ENCODE measurements at places on chromosomes 5 and 9.

- DNase-seq: no peak
These were observed 61.6 kb downstream of the SETX start for GRCh38 chr9:132293145-132293721.

- no peak for DNase-seq
These were observed 13.9 kb downstream of the SLC36A1 start for GRCh38 chr5:151461312-151461711.

GRCh38 chr5:74765201-74765600 is 1.7 kb downstream of the GFM2 start:
- no peak for DNase-seq

- no peak for DNase-seq
These were observed 10.0 kb downstream of the DMXL1 start for GRCh38 chr5:119080936-119081335.

- no peak for DNase-seq
These were observed 626.5 kb upstream of the ZNF608 start for GRCh38 chr5:125372694-125373631.

GRCh38 chr5:73507062-73507461 is 8.8 kb downstream of the BTF3 start:
- DNase-seq: no peak

DNA sequence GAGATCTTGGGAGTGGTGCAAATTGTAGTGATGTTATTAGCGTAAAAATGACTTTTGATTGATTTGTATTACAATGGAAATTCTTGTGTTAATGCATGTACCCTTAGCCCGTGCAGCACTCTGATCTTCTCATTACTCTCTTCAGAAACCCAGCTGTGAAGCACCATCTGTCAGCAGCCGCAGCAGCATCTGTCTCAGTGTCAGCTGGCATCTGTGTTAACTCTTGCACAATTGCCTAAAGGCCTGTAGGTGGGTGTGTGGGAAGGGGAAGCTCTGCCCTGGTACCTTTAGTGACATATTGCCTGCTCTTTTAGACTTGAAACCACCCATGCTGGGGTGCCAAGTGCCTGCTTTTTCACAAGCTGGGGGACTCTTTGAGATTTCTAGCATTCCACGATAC is 101.3 kb downstream of the FBXL7 start:
- no peak for DNase-seq

- DNase-seq: no peak
These were observed 665.7 kb downstream of the DNAH5 start for GRCh38 chr5:13278811-13279210.

DNA sequence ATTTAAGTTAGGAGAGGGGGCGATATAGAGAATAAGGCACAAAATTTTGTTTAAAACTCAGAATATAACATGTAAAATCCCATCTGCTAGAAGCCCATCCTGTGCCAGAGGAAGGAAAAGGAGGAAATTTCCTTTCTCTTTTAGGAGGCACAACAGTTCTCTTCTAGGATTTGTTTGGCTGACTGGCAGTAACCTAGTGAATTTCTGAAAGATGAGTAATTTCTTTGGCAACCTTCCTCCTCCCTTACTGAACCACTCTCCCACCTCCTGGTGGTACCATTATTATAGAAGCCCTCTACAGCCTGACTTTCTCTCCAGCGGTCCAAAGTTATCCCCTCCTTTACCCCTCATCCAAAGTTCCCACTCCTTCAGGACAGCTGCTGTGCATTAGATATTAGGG is 18.3 kb downstream of the MOCS2 start:
- DNase-seq: no peak

- DNase-seq: no peak
These were observed 34.9 kb upstream of the STOM start for GRCh38 chr9:121404906-121405305.

DNA sequence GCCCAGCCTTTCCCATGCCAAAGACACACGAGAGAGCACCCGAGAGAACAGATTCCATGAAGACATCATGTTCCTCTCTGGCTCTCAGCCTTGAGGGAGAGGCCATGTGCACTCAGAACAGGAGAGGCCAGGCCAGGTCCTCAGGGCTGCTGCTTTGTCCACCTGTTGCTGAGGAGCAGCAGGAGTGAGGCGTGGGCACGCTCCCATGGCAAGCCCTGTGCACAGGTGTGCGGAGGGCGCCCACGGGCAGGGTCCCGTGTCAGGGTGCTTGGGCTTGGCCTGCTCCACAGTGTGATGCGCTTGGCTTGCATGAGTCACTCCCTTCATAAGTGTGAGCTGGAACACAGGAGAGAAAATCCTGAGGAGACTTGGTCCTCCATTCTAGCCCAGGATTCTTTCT is 27.4 kb downstream of the ZNF354A start:
- no peak for DNase-seq

DNA sequence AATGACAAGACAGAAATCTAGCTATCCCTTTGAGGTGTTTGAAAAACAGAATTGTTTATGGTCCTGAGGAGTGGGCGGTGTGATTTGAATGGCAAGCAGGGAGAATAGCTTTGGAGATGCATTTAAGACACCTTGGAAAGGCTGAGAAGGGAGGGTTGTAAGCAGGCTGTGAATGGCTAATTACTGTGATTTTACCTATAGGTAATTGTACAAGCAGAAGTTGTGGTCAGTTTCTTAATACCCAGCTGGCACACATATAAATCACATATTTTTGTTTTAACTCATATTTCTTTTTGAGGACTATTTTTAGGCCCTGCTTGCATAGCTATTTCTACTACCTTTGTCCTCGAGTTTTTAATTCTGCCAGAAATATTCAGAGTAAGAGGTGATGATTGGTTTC is 248.6 kb downstream of the KDM4C start:
- DNase-seq: no peak

- no peak for DNase-seq
These were observed 149.2 kb upstream of the ANKH start for GRCh38 chr5:15020736-15021135.

- no peak for DNase-seq
These were observed 9.7 kb upstream of the SPZ1 start for GRCh38 chr5:80309871-80310665.

DNA sequence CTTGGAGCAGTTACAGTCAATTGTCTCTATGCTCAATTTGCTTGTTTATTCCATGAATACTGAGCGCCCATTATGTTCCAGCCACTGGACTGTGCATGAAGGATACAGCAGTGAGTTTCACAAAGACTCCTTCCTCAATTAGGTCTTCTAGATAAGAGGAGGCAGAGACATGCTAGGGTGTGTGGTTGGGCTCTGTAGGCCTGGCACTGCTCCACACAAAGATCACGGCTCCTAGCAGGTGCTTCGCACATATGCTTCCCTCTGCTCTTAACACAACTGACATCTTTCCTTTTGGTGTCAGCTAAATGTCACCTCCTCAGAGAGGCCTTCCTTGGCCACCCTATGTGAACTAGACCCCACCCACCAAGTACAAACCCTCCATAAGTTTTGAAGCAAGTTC is 10.9 kb downstream of the IL12B start:
- no peak for DNase-seq

- DNase-seq: no peak
These were observed 19.8 kb downstream of the BARHL1 start for GRCh38 chr9:132602207-132602606.

DNA sequence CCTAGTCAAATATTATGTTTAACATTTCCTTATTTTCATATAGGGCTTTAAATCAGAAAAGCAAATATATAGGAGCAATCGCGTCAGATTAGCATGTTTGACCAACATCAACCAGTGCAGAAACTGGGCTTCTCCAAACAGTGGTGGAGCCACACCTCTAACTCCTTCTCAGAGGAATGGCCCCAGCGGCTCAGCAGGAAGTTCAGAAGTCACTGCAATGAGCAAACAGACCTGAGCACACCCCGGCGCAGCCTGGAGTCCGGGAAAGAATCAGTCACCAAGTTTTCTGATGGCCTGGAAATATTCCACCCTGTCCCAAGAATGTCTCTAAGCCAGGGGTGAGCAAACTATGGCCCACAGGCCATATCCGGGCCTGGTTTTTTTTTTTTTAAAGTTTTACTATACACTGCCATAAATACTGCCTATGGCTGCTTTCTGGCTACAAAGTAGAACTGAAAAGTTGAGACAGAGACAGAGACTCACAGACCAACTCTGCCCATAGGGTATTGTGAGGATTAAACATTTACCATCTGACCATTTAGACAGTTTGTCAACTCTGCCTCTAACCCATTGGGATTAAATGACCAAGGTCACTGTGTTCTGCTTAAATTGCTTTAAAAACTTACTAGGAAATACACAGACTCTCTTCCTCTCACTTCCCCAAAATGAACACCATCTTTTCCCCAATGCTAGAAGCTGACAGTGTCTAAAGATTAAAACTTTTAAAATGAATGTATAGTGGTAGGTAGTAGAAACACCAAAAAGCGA is 5.4 kb downstream of the GOLM1 start:
- no peak for DNase-seq

- no peak for DNase-seq
These were observed 83.1 kb upstream of the SPOCK1 start for GRCh38 chr5:137582218-137582617.

- no peak for DNase-seq
These were observed 563.7 kb upstream of the DAP start for GRCh38 chr5:11324521-11325289.

DNA sequence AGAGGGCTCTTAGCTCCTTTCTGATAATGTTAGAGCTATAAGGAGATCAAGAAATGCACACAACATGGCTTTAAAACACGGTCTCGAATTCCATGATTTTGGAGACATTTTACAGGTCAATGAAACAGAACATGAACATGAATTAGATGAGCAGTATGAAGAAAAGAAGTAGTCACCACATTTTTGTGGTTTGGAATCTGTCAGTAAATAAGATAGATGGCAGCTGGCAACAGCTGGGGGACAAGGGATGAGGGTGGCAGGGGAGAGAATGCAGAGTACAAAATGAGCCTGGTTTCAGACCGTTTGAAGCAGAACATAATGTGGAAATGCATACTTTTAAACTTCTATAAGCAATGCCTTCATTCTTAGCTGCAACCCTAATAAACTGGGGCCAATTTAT is 107.1 kb downstream of the OXCT1 start:
- no peak for DNase-seq

- no peak for DNase-seq
These were observed 3.5 kb upstream of the AIF1L start for GRCh38 chr9:131092548-131093440.

DNA sequence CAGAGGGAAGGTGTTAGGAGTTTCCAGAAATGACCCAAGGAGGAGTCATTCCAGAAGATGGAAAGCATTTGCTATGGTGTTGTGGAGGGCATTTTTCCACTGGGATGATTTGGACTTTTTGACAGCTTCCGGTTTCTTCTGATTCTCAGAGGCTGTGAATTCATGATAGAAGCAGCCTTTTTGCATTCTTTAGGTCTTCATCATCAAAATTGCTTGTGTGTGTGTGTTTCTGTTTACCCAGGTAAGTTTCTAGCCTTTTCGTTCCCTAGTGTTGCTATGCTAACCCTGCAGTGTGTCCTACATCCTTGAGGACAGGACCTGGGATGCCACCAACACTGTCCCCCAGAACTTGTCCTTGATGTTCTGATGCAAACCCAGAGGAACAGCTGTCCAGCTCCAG is 19.6 kb downstream of the IRX1 start:
- DNase-seq: no peak

DNA sequence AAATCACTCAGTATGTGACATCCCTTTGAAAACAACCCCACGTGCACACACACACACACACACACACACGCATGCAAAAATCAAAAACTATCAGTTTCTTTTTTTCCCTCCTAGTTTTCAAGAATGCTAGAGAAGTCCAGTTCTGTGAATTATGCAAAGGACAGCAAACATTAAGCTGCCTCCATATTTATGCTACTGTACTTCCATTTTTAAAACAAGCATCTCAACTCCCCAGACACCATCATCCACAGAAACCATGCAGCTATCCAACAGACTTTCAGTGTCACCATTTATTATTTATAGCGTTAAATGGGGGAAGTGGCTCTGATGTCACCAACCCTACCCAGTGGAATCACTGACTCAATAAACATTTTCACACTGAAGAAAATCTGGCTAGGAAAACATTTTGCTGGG is 1.6 kb downstream of the FBXW11 start:
- no peak for DNase-seq

GRCh38 chr9:134320126-134320867 is 6.0 kb upstream of the RXRA start:
- no peak for DNase-seq

DNA sequence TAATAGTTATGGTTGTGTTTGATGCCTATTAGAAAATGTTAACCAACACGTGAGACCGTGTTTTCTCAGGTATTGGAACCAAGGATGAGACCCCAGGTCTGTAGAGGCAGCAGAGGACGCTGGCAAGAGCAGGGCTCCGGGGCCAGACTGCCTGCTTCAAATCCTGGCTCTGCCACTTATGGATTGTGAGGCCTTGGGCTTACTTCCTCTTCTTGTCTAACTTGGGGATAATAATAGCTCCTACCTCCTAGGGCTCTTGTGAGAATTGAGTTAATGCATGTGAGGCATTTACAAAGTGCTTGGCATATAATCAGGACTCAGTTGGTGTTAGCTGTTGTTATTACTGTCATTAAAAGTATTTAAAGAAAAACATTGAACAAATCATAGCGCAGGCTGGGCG is 85.5 kb upstream of the PITX1 start:
- DNase-seq: no peak

- DNase-seq: no peak
These were observed 184.5 kb upstream of the PTGER4 start for GRCh38 chr5:40495237-40495635.

GRCh38 chr5:122311961-122312590 is at the start of gene SNCAIP:
Gene SNCAIP (plus strand): TSS chr5:122312237. CDS start chr5:122391135, 78,898 bp downstream.
- DNase-seq: no peak

DNA sequence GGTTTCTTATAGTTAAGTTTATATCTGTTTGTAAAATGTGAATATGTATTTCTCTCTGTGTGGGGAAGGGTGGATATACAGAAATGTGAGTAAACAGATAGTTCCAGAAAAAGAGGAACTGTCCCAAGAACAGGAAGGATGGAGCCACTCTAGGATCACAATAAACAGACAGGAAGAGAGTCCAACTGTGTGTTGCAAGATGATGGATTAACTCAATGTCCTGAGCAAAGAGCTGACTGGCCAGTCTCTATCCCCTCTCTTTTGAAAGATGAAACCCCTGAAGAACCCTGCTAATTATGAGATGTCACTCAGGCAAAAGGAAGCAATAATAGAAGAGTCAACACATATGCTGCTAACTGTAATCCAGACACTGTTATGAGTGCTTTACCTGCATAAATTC is 202.7 kb downstream of the SEMA6A start:
- no peak for DNase-seq

Measured in NCI-H187 (cell line).